ENCODE measurements at places on chromosomes 2 and 18. TPM values are rescaled to one million over a fixed set of nuclear protein-coding genes. Genes with fewer than 3 reads are reported as not detected.

The AFF3 gene
- total RNA-seq: 15.5 TPM

The GALM gene
- 10.8 TPM for total RNA-seq

The TIA1 gene
- total RNA-seq: 42.1 TPM

The CNDP1 gene
- total RNA-seq: not detected

The GREB1 gene
- 11.5 TPM for total RNA-seq

The LTBP1 gene
- total RNA-seq: 80.3 TPM

The ZNF804A gene
- total RNA-seq: not detected

The IL1RN gene
- 1.0 TPM for total RNA-seq

The COL5A2 gene
- total RNA-seq: 7.8 TPM

The DSG1 gene
- 1.0 TPM for total RNA-seq

The CASP8 gene
- 15.7 TPM for total RNA-seq

The SCN9A gene
- 1.5 TPM for total RNA-seq

The PROC gene
- total RNA-seq: not detected

- no peak for DNase-seq
These were observed 6.5 kb downstream of the LPIN1 start for GRCh38 chr2:11752906-11753305.

DNA sequence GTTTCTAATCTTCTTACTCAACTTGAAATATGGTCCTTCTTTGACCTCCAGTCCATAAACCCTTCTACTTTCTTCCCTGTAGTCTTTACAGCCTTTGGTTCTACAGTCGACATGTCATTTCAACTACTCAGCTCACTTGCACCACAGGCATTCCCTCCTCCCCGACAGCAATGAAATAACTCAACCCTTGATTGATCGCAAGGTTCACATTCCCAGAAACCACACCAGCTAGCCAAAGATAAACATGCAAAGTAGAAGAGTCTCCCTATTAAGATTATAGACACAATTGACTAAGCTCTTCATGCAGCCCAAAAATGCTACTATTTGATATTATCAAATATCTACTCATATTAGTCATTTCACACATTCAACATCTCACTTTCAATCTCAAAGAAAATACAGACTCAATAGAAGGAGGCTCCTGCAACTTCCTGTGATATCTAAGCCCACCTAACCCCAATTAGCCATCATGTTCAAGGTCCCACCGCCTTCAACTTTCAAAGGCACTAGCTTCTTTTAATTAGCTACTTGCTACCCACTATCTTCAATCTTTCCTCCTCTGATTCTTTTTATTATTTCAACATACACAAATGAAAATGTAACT lies 50.8 kb downstream of the RTTN start:
- DNase-seq: no peak

GRCh38 chr18:30280861-30281470 lies 761.6 kb downstream of the DSC3 start:
- DNase-seq: no peak

- DNase-seq: no peak
These were observed 201.8 kb downstream of the KLHL29 start for GRCh38 chr2:23586741-23587306.

- DNase-seq: peak; percentile 65
These were observed 79.9 kb downstream of the EPAS1 start for GRCh38 chr2:46377101-46377581.

GRCh38 chr18:78743078-78743477 lies 236.5 kb upstream of the SALL3 start:
- no peak for DNase-seq

DNA sequence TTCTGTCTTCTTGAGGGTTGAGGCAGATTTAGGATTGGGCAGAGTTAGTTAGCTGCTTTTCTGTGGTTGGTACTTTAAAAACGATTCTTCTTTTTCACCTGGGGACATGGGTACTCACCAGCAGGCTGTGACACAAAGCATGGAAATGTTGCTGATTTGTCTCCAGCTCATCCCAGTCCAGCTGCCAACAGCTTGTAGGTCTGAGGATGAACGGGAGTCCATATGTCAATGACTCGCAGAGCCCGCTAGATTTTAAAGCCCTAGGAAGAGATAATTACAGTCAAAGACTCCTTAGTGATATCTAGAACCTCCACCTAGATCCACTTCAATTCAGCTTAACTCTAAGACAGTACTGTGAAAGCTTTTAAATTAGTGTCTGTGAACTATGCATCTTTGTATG lies 20.8 kb downstream of the DOK1 start:
- DNase-seq: no peak

GRCh38 chr18:11689669-11690565 lies 853 bp downstream of the GNAL start:
- peak; percentile 74 for DNase-seq

DNA sequence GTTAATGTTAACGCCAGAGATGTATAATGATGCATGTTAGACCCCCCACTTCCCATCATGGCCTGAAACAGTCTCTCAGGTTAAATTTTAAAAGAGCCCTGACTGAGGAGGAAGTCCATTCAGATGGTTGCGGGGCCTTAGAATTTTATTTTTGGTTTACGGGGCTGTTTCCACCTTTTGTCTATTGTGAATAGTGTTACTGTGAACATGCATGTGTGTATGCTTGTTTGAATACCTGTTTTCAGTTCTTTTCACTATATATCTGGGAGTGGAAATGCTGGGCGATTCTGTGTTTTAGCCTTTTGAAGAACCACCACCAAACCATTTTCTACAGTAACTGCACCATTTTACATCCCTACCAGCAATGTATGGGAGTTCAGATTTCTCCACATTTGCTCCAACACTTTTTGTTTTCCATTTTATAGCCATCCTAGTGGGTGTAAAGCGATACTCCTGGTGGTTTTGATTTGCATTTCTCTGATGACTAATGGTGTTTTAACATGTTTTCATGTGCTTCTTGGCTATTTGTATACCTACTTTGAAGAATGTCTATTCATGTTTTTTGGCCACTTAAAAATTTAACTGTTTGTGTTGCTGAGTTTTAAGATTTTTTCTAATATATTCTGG lies 133.0 kb downstream of the MYO3B start:
- DNase-seq: no peak

DNA sequence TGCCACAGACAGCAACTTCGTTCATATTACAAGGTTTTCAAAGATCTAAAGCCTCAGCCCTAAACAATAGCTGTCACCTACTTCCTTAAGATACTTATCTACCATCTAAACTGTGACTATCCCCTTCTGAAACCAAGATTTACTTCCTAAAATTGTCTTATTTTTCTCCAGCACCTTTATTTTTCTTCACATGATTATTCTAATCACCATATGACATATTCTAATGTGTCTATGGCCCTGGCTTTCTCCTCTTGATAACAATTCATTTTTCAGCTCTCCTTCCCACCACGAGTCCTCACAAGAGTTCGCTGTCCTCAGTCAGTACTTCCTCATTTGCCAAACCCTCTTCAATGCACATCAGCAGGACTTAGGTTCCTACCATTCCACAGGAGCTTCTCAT lies 53.9 kb downstream of the RTTN start:
- no peak for DNase-seq

DNA sequence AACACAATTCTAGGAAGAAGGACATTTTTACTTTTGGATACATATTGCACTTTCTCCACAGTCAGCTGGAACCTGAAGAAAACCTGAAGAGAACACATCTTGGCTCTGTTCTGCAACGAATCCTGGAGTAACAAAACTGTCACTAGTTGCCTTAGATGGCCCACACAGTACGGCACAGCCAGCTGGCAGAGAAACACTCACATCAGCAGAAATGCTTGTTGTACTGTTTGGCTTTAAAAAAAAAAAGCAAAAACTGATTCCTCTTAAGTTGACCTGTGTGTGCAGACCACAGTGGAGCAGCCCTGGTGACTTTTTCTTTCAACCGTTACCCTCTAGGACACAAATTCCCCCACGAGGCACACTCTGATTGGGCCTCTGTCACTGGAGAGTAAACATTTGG lies 152.3 kb upstream of the TWIST2 start:
- DNase-seq: no peak

GRCh38 chr2:145302886-145303285 lies 783.0 kb upstream of the ZEB2 start:
- DNase-seq: no peak

GRCh38 chr2:48165070-48165753 lies 258.9 kb upstream of the FBXO11 start:
- no peak for DNase-seq

DNA sequence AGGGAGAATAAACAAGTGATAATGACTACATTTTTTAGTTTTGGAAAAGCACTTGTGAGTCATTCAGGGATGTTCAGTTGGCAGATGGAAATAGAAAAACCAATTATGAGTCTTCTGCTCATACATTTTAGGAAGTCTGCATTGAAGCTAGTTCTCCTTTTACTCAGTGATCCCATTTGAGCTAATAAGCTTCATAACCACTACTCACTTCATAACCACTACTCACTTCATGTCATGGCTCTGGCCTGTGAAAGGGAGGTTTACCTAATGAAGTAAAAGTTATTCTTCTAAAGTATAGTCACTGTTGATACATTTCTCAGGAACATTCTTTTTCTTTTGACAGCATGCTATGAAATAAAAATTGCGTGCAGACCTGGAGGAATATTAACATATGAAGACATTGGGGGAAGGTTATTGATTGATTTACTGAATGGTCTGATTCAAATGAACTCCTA lies 948.7 kb downstream of the TSN start:
- no peak for DNase-seq

GRCh38 chr18:68915061-68915460 lies 117.2 kb downstream of the CCDC102B start:
- no peak for DNase-seq

DNA sequence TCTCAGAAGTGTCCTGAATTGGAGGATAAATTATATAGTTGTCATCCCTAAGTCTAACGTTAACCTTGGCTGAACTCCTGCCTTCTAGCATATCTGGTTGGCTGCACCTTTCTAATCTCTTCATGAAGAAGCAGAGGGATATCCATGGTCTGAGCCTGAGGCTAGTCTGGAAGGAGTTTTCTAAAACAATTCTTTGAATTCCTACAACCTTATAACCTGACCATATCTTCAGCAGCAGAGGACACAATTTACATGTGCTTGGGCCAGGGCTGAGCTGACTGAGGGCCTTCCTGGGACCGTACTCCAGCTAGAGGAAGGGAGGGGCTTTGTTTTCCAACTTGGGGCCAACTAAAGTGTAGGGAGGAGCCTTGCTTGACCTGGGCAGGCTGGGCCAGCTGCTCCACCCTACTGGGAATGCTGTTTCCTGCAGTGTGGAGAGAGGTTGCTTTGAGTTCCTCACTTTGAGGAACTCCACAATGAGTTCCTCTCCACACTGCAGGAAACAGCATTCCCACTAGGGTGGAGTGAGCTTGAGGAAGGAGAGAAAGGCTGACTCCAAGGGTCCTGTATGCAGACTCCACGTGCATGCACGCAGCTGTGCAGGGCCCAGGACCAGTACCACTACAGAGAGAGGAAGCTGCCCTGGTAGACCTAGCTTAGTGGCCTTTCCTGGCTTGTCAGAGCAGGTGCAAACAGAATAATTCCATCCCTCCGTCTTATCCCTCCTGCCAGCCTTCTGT lies 19.6 kb downstream of the CEP68 start:
- peak; percentile 73 for DNase-seq

DNA sequence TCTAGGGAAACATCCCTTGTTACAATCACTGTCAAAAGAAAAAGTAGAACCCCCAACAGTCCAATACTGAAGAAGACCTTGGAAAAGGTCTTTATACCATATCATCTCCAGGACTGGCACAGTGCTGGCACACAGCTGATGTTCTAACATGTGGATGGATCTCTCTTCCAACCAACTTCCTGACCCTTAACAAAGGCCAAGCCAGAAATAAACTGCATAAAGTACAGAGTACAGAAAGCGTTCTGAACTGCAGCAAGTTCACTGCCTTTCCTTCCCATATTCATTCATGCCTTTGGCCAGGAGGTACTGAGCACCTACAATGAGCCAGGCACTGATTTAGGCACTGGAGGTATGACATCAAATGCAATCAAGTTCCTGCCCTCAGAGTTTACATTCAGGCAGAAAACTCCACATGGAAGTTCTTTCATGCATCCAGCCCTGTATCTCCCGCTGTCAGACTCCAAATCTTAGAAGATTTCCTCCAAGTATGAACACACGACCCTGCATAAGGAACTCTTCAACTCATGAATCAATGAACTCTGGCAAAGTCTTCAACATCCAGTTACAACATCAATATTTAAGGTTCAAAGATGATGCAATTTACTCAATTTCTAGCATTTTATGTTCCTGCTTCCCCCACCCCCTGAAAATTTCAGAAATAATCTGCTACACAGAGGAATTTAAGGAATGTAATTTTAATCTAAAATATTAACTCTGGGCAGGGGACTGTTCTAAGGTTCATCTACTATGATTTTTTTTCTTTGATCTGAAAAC lies 33.8 kb downstream of the ACVR1 start:
- peak; percentile 32 for DNase-seq

DNA sequence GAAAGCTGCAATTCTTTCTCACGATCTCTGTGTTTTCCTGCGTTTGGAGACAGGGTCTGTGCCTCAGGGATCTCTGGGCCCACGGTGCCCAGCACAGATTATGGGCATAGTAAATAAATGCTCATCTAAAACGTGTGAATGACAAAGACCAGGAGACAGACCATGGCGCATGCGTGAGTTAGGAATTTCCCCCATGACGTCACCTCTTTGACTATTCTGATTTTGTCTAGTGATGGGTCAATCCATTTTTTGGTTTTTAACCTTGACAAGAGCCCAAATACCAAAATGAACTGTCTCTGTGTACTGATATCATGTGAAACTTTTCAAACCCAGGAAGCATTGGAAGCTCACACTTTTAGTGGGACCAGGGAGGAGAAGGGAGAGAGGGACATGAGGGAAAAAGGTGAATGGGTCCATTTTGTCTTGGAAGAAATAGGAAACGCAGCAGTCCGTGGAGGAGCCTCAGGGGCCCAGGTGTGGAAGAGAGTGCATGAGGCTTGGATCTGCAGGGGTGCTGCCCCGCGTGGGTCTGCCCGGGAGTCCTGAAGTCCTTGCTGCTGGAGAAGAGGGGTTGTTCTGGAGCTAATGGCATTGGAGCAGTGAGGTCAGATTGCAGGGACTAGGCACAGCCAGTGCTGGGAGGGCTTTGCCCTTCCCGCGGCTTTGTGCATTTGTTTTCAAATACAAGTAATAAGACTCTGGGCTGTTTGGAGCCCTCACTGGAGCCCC lies 172.2 kb downstream of the ASB1 start:
- DNase-seq: no peak

GRCh38 chr2:138485019-138485418 lies 16.6 kb upstream of the SPOPL start:
- DNase-seq: no peak

DNA sequence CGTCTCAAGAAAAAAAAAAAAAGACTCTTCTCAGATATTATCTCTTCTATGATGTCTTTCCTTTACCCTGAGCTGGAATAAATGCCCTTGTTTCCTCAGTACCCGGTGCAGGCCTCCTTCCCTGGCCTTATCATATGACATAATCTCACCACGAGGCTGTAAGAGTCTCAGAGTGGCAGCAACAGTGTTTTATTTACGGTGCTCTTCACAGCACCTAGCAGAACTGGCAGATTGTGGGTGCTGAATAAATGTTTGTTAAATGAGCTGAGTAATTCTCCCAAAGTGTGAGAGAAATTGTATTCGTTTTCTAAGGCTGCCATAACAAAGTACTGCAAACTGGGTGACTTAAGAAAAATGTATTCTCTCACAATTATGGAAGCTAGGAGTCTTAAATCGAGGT lies 82.8 kb upstream of the CD28 start:
- DNase-seq: no peak
